ENCODE measurements at places on chromosomes 6 and 20.

GRCh38 chr6:142045380-142046278 lies 87.1 kb upstream of the GJE1 start:
- DNase-seq: no peak

- DNase-seq: no peak
Observed at GRCh38 chr20:5400164-5400762, 83.5 kb upstream of the PROKR2 start.

DNA sequence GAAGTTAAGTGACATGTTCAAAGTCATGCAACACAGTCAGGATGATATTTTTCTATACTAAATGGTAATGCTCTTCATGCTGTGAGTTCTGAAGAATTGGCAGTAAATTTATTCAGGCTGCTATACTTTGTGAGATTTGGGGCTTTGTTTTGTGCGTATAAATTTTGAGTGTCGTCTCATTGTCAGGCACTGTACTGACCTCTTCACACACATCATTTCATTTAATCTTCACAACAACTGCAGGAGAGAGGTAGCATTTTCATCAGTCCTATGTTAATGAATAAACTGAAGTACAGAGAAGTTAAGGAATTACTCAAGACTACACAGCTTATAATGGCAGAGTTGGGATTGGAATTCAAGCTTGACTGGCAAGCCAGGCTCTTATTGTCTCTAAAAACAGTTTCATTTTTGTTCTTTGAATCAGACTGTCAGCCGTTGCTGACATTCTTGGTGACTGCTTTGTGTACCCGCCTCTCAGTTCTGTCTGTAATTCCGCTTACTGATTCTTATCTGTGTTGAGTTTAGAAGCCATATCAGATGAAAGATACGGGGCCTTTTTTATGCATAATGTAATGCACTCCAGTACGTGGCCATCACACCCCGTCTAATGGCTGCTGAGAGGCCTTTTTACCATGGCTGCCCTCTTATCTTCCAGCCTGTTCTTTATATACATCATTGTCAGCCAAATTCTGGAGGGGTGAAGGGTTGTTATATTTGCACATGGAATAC lies 274.9 kb downstream of the UTRN start:
- DNase-seq: no peak

DNA sequence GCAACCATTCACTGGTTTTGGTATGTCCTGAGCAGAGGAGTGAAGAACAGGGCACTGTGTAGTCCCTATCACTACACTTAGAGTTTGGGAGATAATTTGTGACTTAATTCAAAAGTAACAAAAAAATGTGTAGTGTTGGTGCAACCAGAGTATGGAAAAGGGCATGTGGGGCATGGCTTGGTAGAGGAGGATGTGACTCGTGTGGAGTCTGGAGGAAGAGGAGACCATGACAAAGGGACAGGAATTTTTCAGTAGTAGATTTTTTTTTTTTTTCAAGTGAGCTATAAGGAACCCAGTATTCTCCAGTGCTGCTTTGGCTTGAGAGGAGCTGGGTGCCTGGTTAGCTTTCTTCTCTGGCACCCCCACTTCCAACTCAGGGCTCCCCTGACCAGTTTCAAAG lies 5.1 kb downstream of the MTRES1 start:
- no peak for DNase-seq

DNA sequence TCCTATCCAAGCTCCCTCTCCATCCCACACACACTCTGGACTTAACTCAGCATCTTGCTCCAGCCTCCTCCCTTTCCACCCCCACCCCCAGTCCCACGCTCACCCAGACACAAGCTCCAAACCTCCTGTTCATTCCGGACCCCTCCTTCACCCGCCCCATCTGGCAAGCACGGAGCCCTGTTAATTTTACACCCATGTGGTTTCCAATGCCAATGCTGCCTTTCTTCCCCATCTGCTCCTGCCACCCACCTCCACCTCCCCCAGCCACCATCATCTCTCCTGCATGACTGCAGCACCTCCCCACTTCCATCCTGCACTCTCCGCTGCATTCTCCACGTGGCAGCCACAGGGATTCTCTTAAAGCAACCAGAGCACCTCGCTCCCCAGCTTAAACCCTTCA lies 9.9 kb upstream of the CDK5RAP1 start:
- DNase-seq: no peak

GRCh38 chr20:24102290-24102689 lies 113.7 kb upstream of the GGTLC1 start:
- no peak for DNase-seq

- no peak for DNase-seq
Observed at GRCh38 chr6:117976030-117976651, 69.1 kb downstream of the SLC35F1 start.

DNA sequence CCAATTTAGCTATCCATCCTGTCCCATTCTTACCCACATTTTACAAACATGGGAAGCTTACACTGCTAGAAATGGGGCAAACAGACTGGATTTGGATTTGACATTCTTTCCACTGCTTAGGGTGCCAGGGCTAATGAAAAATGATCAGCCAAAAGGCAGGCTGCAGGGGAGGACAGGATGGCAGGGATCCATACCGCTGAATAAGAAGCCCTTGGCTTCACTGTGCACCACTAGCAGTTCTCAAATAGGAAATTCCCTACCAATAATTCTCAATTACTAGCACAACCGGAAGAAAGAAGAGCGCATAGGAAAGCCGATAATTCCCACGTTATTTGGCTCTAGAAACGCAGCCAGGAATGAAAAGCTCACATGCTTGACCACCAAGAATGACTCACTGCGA lies 73.1 kb downstream of the NDUFAF5 start:
- no peak for DNase-seq

- DNase-seq: no peak
Observed at GRCh38 chr6:99334526-99335127, 14.8 kb downstream of the FAXC start.

- DNase-seq: no peak
Observed at GRCh38 chr20:41540918-41541317, 77.3 kb downstream of the CHD6 start.

GRCh38 chr20:59866338-59866737 lies 67.1 kb downstream of the SYCP2 start:
- no peak for DNase-seq

DNA sequence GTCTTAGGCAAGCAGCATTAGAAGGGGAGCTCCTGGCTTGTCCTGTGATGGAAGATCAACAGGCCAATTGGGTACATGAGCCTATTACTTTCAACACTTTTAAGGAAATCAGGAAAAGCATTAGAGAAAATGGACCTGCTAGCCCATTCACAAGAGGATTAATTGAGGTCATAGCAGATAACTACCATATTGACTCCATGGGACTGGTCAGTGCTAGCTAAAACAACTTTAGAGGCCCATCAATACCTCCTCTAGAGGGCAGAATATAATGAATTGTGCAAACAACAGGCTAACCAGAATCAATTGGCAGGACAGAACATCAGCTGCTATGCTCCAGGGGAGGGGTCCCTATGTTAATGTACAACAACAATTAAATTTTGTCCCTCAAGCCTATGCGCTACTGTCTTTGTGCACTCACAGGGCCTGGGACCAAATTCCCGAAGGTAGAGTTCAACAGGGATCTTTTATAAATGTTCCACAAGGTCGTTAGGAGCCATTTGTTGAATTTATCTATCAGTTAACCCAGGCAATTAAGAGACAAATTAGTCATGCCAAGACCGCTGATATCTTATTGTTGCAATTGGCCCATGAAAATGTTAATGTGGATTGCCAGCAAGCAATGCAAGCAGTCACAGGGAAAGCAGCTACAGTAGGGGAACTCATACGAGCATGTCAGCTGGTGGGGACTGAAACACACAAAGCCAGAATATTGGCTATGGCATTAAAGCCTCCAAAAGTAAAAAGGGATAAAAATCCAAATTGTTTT lies 106.6 kb upstream of the BTN3A2 start:
- no peak for DNase-seq

- DNase-seq: no peak
Observed at GRCh38 chr20:31452575-31452974, 12.1 kb downstream of the DEFB123 start.

DNA sequence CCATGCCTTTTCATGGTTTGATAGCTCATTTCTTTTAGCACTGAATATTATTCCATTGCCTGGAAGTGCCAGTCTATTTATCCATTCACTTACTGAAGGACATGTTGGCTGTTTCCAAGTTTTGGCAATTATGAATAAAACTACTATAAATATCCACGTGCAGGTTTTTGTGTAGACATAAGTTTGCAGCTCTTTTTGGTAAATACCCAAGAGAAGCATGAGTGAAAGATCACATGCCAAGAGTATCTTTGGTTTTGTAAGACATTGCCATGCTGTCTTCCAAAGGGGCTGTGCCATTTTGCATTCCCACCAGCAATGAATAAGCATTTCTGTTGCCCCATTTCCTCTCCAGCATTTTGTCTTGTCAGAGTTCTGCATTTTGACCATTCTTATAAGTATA lies 120.9 kb downstream of the MANEA start:
- no peak for DNase-seq

GRCh38 chr20:14925300-14925699 lies 587.9 kb upstream of the FLRT3 start:
- DNase-seq: no peak

DNA sequence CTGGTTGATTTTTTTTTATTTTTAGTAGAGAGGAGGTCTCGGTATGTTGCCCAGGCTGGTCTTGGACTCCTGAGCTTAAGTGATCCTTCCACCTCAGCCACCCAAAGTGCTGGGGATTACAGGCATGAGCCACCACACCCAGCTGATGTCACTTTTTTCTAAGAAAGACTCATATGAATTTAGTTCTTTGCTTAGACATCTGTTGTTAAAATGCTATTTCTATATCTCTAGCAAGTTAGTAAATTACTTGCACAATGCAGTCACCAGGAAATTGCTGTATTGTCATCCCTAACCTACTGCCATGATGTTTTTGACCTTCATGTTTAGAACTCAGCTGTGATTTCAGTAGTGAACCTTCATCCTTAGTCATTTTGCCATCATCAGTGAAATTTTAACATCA lies 5.7 kb downstream of the KDM1B start:
- no peak for DNase-seq

- no peak for DNase-seq
Observed at GRCh38 chr6:36123270-36124139, 6.8 kb upstream of the MAPK13 start.

DNA sequence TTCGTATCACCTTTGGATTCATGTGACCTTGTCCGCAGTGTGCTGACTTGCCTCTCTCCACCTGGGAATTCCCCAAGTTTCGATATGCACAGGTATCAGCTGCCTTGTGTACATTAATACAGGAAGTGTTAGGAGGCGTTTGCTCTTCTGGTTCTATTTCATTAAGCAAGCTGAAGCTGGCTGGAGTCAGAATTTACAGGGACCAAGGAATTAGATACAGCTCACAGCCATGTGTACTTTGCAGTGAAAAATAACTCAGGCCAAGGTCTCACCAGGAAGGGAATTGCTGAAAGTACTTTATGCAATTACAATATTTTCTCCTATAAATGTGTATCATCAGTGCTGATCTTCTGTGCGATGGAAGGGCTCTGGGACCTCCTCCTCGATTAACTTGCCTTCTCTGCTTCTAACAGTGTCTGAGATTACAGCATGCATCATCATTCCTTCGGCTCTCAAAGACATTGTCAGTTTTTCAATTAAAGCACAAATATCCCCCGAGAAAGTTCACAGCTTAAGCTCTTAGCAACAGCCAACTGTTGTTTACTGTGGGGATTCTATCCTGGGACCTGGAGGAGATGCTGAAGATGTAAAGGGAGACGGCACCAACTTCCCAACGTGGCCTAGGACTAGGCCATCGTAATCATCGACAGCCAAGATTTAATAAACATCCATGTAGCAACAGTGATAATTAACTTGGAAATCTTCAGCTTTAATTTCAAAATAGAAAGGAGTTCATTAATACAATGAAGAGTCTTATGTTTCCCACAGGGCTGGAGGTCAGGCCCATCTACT lies 13.8 kb upstream of the TIAM2 start:
- DNase-seq: no peak

- no peak for DNase-seq
Observed at GRCh38 chr6:29230666-29231065, 60.0 kb downstream of the OR2J2 start.

DNA sequence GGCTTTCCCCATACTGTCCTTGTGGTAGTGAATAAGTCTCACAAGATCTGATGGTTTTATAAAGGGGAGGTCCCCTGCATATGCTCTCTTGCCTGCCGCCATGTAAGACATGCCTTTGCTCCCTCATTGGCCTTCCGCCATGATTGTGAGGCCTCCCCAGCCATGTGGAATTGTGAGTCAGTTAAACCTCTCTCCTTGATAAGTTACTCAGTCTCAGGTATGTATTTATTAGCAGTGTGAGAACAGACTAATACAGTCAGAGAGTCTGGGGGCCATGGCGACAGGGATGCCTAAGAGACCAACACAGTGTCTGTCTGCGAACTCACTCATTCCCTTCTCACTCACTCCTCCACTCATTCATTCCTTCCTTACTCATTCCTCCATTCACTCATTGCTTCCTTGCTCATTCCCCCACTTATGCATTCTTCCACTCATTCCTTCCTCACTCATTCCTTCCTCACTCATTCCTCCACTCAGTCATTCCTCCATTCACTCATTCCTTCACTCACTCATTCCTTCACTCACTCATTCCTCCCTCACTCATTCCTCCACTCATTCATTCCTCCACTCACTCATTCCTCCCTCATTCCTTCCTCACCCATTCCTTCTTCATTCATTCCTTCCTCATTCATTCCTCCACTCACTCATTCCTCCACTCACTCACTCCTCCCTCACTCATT lies 137.5 kb upstream of the AGPAT4 start:
- DNase-seq: no peak

DNA sequence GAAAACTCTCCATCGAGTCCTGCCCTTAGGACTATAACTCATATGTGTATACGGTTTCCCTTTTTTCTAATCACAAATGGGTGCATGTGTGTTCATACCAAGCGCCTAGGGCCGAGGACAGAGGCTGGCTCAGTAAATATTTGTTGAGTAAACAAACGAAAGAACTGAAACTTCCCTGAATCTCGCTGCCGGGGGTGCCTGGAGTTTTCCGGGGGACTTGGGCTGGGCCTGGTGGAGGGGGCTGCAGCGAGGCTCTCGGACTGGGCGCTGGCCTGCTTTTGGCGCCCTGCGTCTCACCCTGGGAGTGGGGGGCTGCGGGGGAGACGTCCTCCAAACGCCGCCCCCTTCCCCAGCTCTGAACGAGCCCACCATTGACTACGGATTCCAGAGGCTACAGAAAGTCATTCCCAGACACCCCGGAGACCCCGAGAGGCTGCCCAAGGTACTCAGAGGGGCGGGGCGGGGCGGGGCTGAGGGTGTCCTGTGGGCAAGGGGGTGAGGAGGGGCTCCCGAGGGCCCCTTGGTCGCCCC lies 49.0 kb downstream of the CPXM1 start:
- no peak for DNase-seq

GRCh38 chr6:39280247-39280731 lies 33.9 kb downstream of the KCNK17 start:
- no peak for DNase-seq

DNA sequence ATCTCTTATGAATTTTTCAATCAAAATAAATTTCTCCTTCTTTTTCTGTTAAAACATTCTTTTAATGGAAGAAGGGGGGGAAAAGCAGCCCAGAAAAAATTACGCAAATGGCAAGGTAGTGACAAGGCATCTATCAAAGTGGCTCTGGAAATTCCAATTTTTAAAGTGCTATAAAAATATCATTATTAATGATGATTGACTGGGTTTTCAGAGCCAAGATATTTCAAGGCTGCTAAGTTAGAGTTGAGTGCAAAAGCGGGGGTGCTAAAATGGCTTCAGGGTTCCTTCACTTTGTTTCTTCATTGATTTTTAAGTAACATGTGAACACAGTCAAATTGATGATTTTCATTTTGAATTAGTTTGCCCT lies 171.6 kb upstream of the CITED2 start:
- no peak for DNase-seq

All from AG04449 (cell line).